ENCODE measurements at places on chromosomes 11 and 22.

- no peak overlapping the region for H3K27ac ChIP-seq
- no peaks in the 10 kb centered on the region for H3K4me1 ChIP-seq
- H3K36me3 ChIP-seq = no peaks in the 10 kb centered on the region
- DNase-seq = no peak
- H3K27me3 ChIP-seq = no peaks in the 10 kb centered on the region
- H3K4me3 ChIP-seq = no peak overlapping the region
These were observed 10.5 kb downstream of the C11orf86 start for GRCh38 chr11:66985508-66986177.

- peaks cover 4% of the 10 kb centered on the region for H3K27me3 ChIP-seq
- H3K27ac ChIP-seq = no peak overlapping the region
- DNase-seq = no peak
- H3K4me1 ChIP-seq = no peaks in the 10 kb centered on the region
- H3K4me3 ChIP-seq = no peak overlapping the region
These were observed 65.6 kb downstream of the ISX start for GRCh38 chr22:35131525-35132000.

DNA sequence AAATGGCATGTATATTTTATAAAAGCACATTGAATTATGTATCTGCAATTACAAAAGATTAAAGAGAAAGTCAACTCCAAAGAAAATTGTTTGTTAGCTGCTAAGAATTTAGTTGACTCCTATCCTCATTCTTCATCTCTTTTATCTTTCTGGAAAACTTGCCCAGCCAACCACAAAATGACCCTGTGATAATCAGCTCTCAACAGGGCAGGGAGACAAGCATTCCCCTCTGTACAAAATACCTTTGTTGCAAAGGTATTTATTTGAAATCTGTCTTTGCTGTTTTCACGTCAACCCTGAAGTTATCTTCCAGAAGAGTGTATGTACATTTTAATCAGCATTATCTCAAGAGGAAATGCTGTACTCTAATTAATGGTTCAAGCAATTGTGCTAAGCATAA, 191.1 kb upstream of the DDI1 start:
- H3K36me3 ChIP-seq = no peaks in the 10 kb centered on the region
- no peaks in the 10 kb centered on the region for H3K4me1 ChIP-seq
- H3K4me3 ChIP-seq = no peak overlapping the region
- no peaks in the 10 kb centered on the region for H3K27me3 ChIP-seq

DNA sequence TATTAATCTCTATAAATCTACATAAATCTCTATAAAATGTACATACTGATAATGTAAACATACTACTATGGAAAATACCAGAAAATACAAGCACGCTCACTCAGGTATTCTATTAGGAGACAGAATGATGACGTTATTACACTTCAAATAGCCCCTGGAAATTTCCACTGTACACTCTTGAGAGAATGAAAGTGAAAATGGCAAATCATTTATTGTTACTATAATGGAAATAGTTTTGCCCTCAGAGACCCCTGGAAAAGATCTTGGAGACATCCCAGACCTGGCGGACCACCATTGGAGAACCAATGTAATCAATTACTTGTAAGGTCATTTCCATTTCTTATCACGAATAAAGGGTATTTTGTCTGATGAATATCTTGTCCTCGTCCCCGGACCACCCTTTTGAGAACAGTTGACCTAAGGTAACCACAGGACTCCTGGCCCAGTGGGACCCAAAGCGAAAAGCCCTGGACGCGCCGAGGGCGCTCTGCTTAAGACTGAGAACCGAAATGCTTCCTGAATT, 509 bp upstream of the PRRG4 start:
- no peaks in the 10 kb centered on the region for H3K36me3 ChIP-seq
- H3K27ac ChIP-seq = no peak overlapping the region
- peak overlapping the region; percentile 66 for H3K4me3 ChIP-seq
- H3K27me3 ChIP-seq = peaks cover 6% of the 10 kb centered on the region

GRCh38 chr11:121479698-121480238, 27.0 kb upstream of the SORL1-AS1 start:
- peaks cover 32% of the 10 kb centered on the region for H3K36me3 ChIP-seq
- H3K4me3 ChIP-seq = no peak overlapping the region
- H3K27ac ChIP-seq = no peak overlapping the region
- no peaks in the 10 kb centered on the region for H3K27me3 ChIP-seq
- DNase-seq = no peak
- H3K4me1 ChIP-seq = peaks cover 58% of the 10 kb centered on the region

- no peak for DNase-seq
- no peak overlapping the region for H3K4me3 ChIP-seq
- H3K27ac ChIP-seq = no peak overlapping the region
These were observed 32.9 kb downstream of the CABIN1 start for GRCh38 chr22:24043958-24044357.

- DNase-seq = peak; percentile 55
- H3K4me3 ChIP-seq = peak overlapping the region; percentile 76
- no peaks in the 10 kb centered on the region for H3K27me3 ChIP-seq
These were observed 874 bp downstream of the ZFTA start for GRCh38 chr11:63767565-63768236.

DNA sequence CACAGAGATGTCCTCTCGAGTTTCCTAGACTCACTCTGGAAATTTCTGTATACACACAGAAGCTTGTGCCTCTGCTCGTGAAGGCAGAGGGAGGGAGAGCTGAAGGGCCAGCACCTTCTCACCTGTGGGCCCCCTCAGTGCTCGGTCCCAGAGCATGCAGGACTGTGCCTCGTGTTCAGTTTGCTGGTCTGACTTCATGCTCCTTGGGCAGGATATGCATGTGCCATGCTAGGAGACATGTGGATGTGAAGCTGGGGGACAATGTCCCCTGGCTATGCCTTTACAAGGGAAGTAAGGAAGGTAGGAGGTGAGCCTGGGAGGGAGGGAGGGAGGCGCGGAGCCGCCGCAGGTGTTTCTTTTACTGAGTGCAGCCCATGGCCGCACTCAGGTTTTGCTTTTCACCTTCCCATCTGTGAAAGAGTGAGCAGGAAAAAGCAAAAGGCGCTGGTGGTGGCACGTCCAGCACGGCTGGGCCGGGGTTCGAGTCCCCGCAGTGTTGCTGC, 22.6 kb downstream of the NEAT1 start:
- no peaks in the 10 kb centered on the region for H3K27me3 ChIP-seq
- no peak overlapping the region for H3K4me3 ChIP-seq
- H3K27ac ChIP-seq = no peak overlapping the region
- peaks cover 12% of the 10 kb centered on the region for H3K36me3 ChIP-seq
- DNase-seq = no peak

DNA sequence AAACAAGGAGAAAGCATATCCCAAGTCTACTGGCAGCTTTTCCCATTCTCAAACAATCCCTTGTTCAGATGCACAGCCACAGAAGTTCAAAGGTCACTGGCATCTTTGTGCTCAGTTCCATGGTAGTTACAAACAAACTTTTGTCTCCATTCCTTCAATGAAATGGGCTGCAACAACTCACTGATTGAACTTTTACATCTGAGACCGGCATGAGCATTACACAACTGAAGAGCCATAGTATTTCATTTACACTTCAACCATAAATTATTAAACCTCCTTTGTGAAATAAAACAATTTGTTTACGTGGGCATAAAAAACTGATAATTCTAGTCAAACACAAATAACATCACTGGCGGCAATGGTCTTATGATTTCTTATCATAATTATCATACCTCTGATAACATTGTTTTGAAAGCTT, 67.8 kb upstream of the ARHGAP32 start:
- no peak for DNase-seq
- H3K36me3 ChIP-seq = no peaks in the 10 kb centered on the region
- H3K4me1 ChIP-seq = no peaks in the 10 kb centered on the region
- H3K27ac ChIP-seq = no peak overlapping the region
- no peaks in the 10 kb centered on the region for H3K27me3 ChIP-seq

DNA sequence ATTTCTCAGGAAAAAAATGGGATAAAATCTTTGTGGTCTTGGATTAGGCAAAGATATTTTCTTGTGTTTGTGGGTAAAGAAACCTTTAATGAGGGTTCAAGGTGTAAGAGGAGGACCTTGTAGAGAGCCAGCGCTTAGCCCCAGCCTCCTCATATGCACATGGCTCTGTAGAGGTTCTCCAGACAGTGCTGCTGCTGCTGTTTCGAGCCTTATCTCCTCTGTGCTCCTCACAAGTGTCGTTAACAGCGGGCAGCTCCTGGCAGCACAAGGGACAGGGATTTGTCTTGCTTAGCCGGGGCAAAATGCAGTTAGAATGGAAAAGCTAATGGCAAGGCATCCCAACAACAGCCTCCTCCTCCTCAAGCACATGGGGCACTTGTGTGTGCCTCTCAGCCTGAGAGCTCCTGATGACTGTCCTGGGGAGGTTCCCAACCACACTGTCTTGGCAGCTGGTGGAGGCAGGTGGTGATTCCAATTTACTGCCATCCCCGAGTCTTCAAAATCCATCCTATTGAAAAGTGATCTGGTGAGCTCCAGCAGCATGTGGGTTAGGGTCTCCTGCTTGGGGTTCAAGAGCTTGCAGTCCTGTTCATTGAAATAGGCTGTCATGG, 7.6 kb upstream of the MSANTD2 start:
- DNase-seq = no peak
- no peak overlapping the region for H3K27ac ChIP-seq
- H3K4me1 ChIP-seq = no peaks in the 10 kb centered on the region
- no peaks in the 10 kb centered on the region for H3K36me3 ChIP-seq

DNA sequence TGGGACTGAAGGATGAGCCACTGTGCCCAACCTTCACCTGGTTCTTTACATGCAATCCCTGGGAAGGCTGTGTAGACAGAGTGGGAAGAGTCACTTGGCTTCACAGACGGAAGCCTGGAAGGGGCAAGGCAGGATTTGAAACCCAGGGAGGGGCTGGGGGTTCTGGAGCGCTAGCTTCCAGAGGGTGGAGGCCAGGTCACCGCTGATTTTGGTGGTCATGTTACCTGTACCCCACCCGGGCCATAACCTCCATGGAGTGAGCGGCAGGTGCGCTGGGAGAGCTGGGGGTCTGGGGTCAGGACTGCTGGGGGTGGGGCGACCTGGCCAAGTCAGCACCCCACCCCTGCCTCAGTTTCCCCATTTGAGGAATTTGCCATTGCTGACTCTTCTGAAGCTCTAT, 38.3 kb downstream of the PDGFB start:
- H3K4me3 ChIP-seq = no peak overlapping the region
- H3K4me1 ChIP-seq = no peaks in the 10 kb centered on the region
- H3K27me3 ChIP-seq = no peaks in the 10 kb centered on the region

DNA sequence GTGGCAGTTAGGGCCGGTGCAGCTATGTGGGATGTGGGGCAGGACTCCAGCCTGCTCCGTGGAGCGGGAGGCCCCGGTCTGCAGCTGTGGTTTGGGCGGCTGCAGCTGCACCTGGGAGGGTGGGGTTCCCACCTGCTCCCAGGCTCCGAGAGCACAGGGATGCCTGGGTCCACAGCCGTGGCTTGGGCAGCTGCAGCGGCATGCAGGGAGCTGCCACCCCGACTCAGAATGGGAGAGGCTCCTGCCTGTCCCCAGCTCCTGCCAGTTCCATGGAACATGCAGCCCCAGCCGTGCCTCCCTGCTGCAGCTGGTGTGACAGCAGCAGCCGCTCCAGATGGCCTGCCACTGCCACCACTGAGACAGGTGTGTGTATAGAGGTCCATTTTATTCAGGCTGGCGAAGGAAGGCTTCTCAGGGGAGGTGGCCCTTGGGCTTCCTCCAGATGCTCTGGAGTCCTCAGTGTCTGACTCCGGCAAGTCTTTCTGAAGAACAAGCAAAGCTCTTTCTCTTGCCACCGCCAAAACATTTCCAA, 21.8 kb upstream of the UPK3A start:
- no peak for DNase-seq
- H3K36me3 ChIP-seq = no peaks in the 10 kb centered on the region
- H3K27me3 ChIP-seq = no peaks in the 10 kb centered on the region
- H3K4me3 ChIP-seq = no peak overlapping the region

GRCh38 chr11:65699306-65699705, 12.7 kb upstream of the KAT5 start:
- H3K27ac ChIP-seq = no peak overlapping the region
- no peaks in the 10 kb centered on the region for H3K4me1 ChIP-seq
- H3K27me3 ChIP-seq = no peaks in the 10 kb centered on the region
- no peak overlapping the region for H3K4me3 ChIP-seq

DNA sequence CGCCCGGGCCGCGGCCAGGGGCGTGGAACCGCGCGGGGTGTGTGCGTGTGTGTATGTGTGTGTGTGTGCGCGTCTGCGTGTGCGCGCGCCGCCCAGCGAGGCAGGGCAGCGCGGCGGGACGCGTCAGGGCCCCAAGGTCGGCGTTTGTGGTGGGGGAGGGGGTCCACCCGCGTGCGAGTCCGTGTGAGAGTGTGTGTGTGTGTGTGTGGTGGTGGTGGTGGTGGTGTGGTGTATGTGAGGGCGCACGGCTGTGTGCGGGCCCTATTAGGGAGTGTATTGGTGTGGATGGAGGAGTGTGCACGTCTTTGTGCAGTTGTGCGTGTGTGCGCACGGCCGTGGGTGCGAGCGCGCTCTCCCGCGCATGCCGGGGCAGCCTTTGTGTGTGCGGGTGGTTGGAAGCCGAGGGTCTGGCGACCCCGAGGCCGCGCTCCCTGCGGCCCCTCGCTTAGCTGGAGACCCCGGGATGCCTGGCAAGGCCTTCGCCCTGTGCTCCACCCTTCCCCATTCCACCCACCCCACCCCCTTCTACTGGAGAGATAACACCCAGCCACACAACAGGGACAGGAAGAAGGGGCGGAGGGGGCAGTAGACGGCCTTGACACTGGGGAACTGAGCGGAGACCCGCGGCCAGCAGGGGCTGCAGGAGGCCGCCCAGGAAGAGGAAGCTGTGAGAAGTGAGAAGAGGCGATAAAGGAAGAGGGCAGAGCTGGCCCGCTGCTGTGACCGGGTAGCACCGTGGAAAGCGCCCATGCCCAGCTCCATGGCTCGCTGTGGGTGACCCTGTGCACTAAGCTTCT, 528 bp upstream of the ARRB1 start:
- DNase-seq = peak; percentile 69
- peak overlapping the region; percentile 72 for H3K4me3 ChIP-seq
- no peaks in the 10 kb centered on the region for H3K36me3 ChIP-seq
- peaks cover 50% of the 10 kb centered on the region for H3K4me1 ChIP-seq
- peak overlapping the region; percentile 76 for H3K27ac ChIP-seq
- H3K27me3 ChIP-seq = no peaks in the 10 kb centered on the region

DNA sequence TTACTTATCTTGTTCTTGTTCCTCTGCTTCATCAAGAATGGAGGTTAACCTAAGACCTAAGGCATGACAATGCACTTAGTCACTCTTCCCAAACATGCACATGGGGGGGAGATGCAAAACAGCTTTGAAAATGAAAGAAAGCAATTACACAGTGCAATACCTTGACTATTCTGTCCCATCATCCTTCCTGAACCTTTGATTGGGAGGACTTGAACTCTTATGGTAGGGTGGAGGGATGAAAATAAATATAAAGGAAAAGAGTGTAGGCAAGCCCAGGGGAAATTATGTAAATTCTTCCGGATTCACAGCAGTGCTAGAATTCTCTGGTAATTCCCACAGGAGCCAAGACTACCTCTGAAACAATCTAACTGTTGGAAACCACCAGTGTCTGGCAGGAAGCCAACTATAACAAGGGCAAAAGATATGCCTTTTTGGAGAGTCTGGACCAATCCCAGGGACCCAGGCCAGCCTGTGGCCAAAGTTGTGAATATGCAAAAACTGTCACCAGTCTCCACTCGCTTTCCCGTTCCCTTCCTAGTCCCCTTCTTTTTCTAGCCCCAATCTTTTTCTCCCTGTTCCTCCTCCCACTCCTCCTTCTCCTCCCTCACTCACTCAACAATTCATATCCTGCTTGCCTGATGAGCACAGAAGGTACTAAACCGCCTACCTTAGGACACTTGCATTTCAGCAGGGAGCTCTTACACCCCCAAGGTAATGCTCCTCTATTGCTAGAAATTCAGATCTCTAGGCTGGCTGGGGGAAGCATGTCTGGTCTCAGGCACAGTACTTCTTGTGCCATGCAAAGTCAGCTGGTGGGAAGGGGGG, 2.5 kb upstream of the RCN1 start:
- no peak overlapping the region for H3K4me3 ChIP-seq
- no peak overlapping the region for H3K27ac ChIP-seq
- H3K27me3 ChIP-seq = no peaks in the 10 kb centered on the region
- H3K36me3 ChIP-seq = no peaks in the 10 kb centered on the region
- H3K4me1 ChIP-seq = peaks cover 13% of the 10 kb centered on the region
- DNase-seq = no peak

All from CD8-positive, alpha-beta memory T cell (primary cell).